GM19239 (cell line): ENCODE measurements at places on chromosomes 7 and 10.

DNA sequence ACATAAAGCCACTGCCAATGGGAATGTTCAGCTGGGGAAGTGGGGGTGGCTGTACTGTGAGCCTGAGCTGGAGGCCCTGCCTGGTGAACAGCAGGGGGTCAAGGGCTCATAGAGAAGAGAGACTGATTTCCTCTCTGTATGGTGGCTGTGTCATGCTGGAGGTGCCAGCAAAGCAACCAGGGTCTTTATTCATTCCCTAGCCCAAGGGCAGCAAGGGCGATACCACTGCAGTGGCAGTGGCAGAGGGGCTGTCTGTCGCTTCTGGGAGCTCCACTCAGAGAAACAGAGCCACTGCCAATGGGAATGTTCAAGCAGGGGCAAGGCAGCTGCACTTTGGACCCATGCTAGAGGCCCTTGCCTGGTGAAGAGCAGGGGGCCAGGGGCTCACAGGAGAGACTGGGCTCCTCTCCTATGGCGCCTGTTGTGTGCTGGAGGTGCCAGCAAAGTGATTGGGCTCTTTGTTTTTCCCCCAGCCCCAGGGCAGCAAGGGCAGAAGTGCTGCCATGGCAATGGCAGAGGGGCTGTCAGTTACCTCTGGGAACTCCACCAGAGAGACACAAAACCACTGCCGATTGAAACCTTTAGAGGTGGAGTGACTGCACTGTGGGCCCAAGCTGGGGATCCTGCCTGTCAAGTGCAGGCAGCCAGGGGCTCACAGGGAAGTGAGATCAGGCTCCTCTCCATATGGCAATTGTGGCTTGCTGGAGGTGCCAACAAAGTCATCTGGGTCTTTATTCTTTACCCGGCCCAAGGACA lies 545.1 kb downstream of the SH2D4B start:
- no peak for DNase-seq

DNA sequence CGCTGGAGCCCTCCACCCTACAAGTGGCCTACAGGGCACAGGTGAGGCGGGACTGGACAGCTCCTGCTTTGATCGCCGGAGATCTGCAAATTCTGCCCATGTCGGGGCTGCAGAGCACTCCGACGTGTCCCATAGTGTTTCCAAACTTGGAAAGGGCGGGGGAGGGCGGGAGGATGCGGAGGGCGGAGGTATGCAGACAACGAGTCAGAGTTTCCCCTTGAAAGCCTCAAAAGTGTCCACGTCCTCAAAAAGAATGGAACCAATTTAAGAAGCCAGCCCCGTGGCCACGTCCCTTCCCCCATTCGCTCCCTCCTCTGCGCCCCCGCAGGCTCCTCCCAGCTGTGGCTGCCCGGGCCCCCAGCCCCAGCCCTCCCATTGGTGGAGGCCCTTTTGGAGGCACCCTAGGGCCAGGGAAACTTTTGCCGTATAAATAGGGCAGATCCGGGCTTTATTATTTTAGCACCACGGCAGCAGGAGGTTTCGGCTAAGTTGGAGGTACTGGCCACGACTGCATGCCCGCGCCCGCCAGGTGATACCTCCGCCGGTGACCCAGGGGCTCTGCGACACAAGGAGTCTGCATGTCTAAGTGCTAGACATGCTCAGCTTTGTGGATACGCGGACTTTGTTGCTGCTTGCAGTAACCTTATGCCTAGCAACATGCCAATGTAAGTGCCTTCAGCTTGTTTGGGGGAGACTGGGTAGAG lies at the start of gene COL1A2:
Gene COL1A2 (plus strand): TSS at position 459 of the 704 bp plus-strand sequence. CDS start 137 bp downstream, at position 596.
- no peak for DNase-seq

GRCh38 chr7:154947604-154948003 lies 55.3 kb downstream of the PAXIP1 start:
- DNase-seq, result no peak

DNA sequence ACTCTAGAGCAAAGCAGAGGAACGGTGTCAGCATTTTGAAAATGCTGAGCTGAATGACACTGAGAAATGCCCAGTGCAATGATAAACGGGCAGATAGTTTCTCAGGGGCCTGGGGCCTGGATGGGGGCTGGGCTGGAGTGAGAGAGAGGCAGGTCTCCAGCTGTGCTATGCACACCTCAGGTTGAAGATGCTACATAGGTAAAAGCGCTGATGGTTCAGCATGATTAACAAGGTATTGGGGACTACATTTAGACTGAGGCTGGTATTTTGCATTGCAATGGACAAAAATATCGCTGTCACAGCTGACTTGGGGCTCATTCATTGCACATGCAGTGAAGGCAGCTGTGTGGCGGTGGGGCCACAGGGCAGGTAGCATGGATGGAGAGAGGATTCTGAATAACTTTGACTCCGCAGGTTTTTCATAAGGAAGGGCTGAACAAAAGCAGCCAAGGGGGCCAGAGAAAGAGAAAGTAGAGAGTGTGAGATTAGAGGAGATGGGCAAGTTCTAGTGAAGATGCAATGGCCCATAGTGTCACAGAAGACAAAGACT lies 290.8 kb upstream of the ZNF32 start:
- DNase-seq, result no peak

DNA sequence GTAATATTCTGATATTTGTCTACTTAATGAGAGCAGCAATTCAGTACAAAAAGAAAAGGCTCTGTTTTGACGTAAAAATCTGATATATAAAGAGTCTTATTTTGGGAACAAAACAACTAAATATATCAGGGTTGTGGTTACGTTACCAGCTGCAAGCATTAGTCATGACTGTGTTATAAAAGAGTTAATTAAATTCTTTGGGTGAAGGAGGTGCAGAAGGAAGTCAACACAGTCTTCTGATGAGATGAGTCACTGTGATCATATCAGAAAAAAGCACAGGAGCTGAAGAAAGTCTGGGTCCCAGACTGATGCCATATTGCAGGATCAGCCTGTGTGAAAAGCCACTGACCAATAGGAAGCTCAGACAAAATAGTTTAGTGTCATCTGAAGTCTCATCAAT lies 234.3 kb upstream of the TEX47 start:
- DNase-seq, result no peak

DNA sequence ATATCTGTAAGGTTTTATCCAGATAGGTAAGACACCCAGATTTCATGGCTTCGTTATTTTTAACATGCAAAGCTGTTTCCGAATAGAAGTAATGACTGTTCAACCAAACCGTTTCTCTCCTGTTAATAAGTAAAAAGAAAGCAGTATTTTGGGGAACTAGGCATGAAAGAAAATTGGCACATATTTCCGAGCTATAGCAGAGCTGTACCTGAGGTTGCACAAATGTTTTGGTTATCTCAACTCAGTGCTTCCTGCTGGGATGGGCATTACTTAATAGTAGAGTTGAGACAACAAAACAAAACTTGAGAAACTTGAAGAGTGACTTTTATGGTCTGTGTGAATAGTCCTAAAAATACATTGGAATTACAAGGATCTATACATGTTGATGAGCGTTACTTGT lies 564.3 kb upstream of the SORCS1 start:
- no peak for DNase-seq

GRCh38 chr7:128000048-128000447 lies 31.2 kb downstream of the LRRC4 start:
- no peak for DNase-seq

DNA sequence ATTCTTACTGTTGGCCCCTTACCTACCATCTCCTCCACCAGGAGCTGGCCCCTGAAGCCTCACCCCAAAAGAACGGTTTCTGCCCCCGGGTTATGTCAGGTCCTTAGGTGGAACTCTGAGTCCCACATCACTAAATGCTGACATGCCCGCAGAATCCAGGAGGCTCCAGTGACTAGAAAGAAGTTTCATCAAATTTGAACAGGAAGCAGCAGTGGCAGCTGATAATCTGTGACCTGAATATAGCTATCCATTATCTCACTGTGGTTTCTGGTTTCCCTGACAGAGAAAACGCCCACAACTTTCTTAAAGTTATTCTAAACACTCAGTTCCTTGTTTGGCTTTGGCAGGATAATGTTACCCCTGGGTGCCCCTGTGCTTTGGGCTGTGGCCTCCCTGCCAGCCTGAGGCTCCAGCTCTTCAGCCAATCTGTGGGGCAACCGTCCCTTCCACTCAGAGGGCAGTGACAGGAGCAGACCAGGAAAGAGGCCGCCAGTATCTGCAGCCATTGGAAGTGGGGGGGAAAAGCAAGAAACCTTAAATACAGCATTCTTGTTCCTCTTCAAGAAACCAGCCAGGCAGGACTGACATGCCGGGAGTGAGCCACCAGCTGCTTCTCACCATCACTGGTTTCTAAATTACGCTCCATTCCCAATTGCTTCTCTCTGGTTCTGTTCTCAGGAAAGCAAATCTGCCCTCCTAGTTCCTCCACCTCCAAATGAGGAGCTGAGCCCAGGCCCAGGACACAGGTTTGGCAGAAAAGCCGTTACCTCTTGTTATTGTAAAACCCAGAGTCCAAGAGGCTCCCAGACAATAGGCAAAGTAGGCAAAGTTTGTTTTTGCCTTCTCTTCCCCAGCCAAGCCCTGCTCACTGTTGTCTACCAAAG lies 41.2 kb upstream of the VCL start:
- peak; percentile 37 for DNase-seq

DNA sequence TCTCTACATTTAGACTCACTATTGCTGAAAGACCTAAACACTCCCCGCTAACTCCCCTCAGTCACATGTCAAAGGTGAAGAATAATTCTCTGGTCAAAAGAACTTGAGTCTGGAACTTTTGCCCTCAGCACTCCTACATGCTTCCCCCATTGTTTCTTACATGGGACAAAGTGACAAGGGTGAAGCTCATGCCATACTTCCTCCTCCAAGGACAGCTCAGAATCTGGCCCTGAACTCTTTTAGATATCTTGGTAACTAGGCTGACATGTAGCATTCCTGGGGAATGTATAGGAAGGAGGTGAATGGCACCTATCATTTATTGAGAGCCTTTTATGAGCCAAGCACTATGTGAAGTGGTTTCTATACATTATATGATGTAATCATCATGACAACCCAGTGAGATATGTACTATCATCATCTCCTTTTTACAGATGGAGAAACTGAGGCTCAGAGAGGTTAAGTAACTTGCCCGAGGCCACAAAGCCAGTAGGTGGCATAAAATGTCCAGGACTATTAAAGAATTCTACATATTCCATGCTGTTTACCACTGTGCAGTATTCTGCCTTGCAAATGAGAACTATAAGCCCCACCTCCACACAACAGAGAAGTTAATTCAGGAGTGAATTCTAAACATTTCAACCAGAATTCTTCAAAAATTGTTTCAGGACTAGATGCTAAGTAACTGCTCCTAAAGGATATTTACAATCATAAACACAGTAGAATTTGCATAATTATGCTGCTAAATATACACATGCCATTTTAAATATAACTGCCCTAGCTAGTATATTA lies 246.6 kb downstream of the ARHGAP21 start:
- DNase-seq, result no peak

DNA sequence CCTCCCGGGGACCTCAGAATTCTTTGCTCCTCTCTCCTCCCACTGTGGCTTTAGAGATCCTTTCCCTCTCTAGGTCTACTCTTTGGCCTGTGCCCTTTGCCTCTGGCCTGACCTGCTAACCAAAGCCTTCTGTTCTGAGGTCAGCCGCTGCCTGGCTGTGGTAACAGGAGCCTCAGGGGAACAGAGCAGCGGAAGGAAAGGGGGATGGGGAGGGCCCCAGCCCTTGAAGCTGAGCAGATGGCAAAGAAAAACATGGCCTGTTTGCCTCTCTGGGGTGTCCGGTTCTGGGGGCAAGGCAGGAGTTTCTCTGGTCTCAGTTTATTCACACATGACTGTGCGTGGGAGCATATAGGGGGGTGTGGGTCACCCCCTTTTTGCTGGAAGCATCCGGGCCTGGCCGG lies 28.2 kb downstream of the COL26A1 start:
- peak; percentile 88 for DNase-seq

- no peak for DNase-seq
Measured at GRCh38 chr7:83908526-83908925, 259.6 kb upstream of the SEMA3E start.

DNA sequence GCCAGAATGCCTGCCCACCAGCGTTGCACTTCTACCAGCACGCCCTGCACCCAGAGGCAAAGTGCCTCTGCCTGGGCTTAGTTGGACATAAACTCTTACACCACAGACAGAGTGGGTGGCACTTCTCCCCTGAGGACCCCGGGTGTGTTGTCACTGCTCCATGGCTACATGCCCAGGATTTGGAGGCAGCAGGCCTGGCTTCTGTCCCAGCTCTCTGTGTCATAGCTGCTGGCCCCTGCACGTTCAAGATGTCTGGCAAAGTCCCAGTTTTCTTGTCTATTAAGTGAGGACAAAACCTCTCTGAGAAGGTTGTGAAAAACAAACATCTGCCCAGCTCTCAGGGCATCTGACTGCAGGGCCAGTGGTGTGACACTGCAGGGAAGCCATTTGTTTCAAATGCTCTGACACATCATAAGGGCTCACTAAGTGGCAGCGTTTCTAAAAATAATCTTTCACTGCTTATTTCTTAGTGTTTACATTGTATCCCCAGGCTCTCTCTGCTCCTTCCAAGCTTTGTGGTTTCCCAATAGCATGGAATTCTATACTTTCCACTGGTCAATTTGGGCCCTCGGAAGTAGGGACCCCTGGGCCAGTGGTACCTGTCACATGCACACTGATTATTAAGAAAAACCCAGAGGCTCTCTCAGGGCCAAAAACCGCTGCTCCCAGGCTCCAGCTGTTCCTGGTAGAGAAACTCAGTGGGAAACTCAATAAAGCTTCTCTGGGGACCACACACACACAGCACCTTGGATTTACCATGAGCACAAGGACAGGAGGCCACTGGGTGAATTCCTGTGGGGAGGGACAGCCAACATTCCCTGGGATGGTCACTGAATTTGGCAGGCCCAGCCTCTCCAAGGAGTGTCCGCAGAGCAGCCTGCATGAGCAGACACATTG lies 86.2 kb upstream of the ANLN start:
- no peak for DNase-seq

DNA sequence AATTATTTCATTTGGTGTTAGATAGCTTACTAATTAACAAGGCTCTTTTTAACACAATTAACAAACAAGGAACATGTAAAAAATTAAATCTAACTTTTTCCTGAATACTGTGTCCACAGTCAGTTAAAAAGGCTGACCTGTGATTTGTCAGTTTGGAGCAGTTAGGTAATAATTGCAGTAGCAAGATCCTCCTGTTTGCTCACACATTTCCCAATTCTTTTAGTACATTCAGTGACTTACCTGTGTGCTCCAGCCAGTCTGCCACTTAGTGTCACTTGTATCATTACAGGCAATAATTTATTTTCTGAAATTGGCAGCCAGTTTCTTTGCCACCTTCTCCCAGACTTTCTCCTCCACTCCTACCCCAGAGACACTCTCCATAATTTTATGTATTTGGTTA lies 66.8 kb downstream of the LHFPL3 start:
- no peak for DNase-seq

DNA sequence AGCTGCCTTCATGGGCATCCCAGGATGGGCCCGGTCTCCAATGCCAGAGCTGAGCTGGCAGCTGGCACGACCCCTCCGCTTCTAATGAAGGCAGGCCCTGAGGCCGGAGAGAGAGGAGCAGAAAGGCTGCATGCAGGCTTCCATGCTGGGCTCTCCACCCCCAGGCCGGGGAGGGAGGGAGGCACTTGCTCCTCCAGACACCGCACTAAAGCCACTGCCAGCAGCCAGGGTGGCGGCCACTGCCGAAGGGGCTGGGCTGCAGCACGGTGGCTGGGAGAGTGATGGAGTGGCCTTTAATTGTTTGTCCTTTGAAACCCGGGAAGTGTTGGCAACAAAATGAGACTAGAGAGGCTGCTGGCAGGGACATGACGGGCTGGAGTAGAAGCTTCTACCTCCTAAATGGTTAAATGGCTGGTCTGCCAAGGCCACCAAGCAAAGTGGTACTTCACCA lies 236.5 kb downstream of the SKAP2 start:
- DNase-seq, result no peak

- DNase-seq, result no peak
Measured at GRCh38 chr7:101159696-101160674, 5.4 kb downstream of the VGF start.
